PC-9 (cell line): ENCODE measurements at places on chromosomes 1 and 21. TPM values are rescaled to one million over a fixed set of nuclear protein-coding genes. Genes with fewer than 3 reads are reported as not detected.
A peak's percentile ranks its signal among the peaks of the same experiment; 100 is the strongest.

The CFHR5 gene
- not detected in 2 replicates for total RNA-seq

The TPTE gene
- not detected in 2 replicates for total RNA-seq

GRCh38 chr1:43978551-43979260 lies at the start of gene B4GALT2:
Gene B4GALT2, plus strand, starts transcription at chr1:43979210. Its CDS starts 1,951 bp downstream, at chr1:43981161.
- H3K27me3 ChIP-seq: no peaks in the 10 kb centered on the region
- H3K4me3 ChIP-seq: peak within 1 kb of the TSS; percentile 90
- DNase-seq: no peak
- H3K27ac ChIP-seq: peak within 1 kb of the TSS; percentile 38; the same call in 1 of the 2 replicates
- peaks cover 16% of the 10 kb centered on the region for H3K36me3 ChIP-seq
- H3K4me1 ChIP-seq: peaks cover 49% of the 10 kb centered on the region

The ECM1 gene
- 6.3 and 10.3 TPM in 2 replicates for total RNA-seq

The VCAM1 gene
- not detected in 2 replicates for total RNA-seq

GRCh38 chr21:43727519-43728153 lies 8.7 kb downstream of the PDXK start:
- peaks cover 56% of the 10 kb centered on the region for H3K4me1 ChIP-seq
- H3K36me3 ChIP-seq: no peaks in the 10 kb centered on the region
- H3K27ac ChIP-seq: peak overlapping the region; percentile 80
- peak overlapping the region; percentile 44; the same call in 1 of the 2 replicates for H3K4me3 ChIP-seq
- peak; percentile 75 for DNase-seq

DNA sequence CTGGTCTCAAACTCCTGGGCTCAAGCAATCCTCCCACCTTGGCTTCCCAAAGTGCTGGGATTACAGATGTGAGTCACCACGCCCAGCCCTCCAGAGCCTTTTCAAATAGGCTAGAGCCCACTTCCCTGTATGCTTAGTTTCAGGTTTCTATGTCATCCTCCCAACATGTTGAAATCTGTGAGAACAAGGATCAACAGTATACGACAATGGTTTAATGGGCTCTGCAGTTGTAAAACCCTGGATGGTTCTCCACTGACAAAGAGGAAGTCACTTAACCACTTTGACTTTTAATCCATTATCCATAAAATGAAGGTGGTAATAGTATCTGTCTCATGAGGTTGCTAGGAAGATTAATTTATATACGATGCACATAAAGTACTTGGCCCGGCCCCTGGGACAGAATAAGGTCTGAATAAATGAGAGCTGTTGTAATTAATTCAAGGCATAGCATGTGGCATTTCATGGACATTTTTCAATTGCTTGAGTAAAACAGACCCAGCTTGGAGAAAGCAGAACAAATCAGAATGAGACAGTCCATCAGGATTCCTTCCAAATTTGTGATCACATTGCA lies 113.9 kb upstream of the ZNF648 start:
- H3K36me3 ChIP-seq: no peaks in the 10 kb centered on the region
- no peak overlapping the region for H3K4me3 ChIP-seq
- H3K27ac ChIP-seq: peak overlapping the region; percentile 56
- DNase-seq: peak; percentile 95
